H54 (cell line): ENCODE measurements at places on chromosomes 16 and 17.

GRCh38 chr17:14205992-14206461 lies 30.6 kb downstream of the CDRT15 start:
- no peak for DNase-seq

DNA sequence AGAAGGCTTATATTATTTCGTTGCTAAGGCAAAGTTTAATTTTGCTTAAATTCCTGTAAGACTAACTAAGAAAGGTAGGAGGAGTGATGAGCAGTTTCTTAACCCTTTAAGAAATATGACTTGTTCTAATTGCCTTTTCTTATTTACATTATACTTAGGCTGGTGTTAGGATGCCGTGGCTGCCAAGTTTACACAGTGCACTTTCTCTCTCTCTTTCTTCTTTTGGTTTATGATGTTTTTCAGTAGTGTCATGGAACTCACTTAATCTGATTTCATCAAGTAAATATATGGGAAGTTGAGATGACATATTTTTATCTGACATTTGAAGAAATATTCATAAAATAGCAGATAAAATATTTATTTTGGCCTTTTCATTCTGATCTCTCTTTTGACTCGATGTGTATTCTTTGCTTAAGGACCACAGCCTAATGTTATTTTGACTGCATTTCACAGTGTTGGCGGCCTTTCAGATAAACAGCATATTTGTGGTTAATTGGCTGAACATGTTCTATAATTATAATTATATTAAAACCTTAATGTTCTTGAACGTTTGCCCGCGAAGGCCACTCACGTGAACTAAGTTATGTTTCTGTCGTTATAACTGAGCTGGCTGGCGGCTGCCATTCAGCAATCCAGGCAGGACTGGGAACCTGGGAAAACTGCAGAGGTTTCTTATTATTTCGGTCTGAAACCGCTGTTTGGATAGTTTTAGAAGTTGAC lies 191.6 kb downstream of the WWOX start:
- DNase-seq: no peak

DNA sequence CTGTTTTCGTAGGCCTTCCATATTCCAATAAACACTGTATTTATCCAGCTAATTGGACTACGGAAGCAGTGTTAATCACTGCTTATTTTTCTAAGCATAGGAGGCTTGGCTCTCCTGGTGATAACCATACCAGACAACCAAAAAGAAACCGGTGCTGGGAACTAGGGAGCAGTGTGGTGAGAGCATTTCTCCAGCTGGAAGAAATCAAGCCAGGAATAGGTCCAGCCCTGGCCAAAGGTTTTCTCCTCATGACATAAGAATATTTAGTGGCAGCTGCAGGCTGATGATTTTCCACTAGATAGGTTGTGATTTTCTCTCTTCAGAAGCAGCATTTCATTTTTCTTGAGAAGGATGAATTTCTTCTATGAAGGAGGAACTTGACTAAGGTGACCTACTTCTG lies 141.5 kb downstream of the TRIM37 start:
- DNase-seq: no peak

GRCh38 chr17:39777534-39778365 lies 40.0 kb downstream of the GRB7 start:
- DNase-seq: no peak

GRCh38 chr16:54846766-54847165 lies 83.9 kb upstream of the IRX5 start:
- no peak for DNase-seq

- DNase-seq: peak; percentile 97
These were observed 6.4 kb downstream of the CUEDC1 start for GRCh38 chr17:57948555-57949420.

DNA sequence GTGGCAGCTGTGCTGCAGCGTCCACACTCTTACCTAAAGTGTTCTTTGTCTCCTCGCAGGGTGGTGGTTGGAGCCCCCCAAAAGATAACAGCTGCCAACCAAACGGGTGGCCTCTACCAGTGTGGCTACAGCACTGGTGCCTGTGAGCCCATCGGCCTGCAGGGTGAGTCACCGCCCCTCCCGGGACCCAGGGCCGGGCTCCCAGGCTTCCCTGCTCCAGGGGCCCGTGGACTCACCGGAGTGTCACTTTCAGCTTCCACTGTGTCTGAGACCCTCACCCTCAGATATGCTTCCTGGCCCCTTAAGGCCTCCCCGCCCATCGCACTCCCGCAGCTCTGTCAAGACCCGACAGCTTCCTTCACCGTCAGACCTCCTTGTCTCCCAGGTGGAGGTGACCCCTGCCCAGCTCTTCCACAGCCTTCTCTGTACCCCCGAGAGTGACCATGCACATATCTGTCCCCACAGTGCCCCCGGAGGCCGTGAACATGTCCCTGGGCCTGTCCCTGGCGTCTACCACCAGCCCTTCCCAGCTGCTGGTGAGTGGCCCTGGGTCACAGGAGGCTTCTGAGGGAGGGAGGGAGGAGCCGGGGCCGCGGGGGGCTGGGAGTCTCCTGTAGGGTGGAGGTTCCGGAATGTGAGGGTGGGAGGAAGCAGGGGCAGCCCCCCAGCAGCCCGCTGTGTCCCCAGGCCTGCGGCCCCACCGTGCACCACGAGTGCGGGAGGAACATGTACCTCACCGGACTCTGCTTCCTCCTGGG lies 1.8 kb downstream of the ITGAX start:
- DNase-seq: no peak

- DNase-seq: no peak
These were observed 579 bp upstream of the CYBA start for GRCh38 chr16:88651276-88651988.

DNA sequence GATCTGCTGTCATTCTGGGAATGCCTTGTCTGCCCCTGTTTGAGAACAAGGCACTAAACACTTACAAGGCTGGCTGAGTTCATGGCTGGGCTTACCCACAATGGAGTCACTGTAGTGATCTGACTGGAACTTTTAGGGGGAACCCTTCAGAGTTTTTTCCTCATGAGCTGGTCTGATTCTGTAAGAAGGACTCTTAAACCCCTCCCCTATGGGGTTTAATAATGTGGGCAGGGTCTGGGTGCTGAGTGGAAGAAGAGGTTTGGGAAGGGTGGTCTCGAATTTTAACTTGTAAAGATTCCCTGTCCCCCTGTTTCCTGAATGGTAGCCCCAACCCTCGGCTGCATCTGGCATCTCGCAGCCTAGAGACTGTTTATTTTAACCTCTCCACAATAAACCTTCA lies 30.6 kb downstream of the OSBPL7 start:
- DNase-seq: no peak

GRCh38 chr17:29622337-29623282 lies at the start of gene CORO6:
CORO6 (minus strand) TSS chr17:29622912; CDS start chr17:29621421, 1,491 bp downstream.
- no peak for DNase-seq

- DNase-seq: no peak
These were observed 782 bp upstream of the KIF18B start for GRCh38 chr17:44948315-44948795.

DNA sequence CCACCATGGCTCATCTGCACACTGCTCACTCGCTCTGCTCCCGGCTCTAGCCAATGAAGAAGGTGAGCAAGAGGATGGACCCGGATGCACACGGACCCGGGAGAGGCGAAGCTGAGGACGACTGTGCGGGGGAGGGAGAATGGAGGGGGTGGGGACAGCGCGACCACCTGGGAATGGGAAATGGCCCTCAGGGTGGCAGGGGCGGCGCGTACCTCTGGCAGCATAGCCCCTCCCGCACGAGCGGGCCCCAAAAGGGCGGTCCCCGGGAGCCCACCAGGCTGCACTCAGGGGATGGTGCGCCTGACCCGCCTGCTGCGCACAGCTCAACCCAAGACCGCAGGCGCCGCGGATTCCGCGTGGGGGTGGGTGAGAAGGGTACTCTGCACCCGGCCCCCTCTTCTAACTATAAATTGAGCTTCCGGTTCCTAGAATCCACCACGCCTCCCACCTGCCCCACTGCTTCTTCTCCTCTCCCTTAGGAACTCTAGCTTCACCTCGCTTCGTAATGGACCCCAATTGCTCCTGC lies 6.1 kb downstream of the MT1H start:
- DNase-seq: no peak

- no peak for DNase-seq
These were observed 59.7 kb downstream of the HLF start for GRCh38 chr17:55324296-55324978.

GRCh38 chr16:58126451-58126961 lies 2.7 kb downstream of the CFAP20 start:
- DNase-seq: no peak

DNA sequence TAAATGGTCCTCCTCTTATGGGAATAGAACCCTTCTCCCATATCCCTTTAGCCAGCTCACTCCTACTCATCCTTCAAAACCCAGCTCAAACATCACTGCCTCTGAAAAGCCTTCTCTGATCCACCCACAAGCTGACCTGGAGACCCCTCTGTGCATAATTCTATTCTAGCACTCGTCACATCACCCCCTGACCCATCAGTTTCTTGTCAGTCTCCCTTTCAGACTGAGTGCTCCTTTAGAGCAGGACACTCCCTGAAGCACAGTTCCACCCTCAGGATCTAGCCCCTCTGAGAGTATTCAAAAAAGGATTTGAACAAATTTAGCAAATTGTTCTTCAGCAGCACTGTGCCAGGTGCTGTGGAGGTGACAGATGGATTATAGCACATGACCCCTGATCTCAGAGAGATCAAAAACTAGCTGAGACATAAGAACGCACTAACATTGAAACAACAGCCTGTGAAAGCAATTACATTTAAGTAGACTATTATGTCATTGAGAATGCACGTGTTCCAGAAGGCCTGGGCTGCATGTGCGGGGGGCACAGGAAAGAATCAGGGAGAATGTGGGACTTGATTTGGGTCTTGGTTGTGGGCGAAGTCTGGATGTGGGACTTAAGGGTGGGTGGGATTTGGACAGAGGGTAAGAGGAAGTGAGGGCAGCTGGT lies 43.5 kb downstream of the MRPS23 start:
- no peak for DNase-seq
